ENCODE measurements at places on chromosomes 1 and 21. TPM values are rescaled to one million over a fixed set of nuclear protein-coding genes. Genes with fewer than 3 reads are reported as not detected.

The LCE2A gene
- total RNA-seq, result 1.2 TPM

The PERM1 gene
- total RNA-seq, result 0.99 TPM

GRCh38 chr1:186636786-186637185 is 43.4 kb downstream of the PTGS2 start:
- no peak for DNase-seq

GRCh38 chr1:30363031-30363430 is 360.4 kb downstream of the MATN1 start:
- DNase-seq, result no peak

GRCh38 chr1:244840219-244840794 is 4.8 kb downstream of the COX20 start:
- no peak for DNase-seq

The ANGPTL3 gene
- not detected for total RNA-seq

DNA sequence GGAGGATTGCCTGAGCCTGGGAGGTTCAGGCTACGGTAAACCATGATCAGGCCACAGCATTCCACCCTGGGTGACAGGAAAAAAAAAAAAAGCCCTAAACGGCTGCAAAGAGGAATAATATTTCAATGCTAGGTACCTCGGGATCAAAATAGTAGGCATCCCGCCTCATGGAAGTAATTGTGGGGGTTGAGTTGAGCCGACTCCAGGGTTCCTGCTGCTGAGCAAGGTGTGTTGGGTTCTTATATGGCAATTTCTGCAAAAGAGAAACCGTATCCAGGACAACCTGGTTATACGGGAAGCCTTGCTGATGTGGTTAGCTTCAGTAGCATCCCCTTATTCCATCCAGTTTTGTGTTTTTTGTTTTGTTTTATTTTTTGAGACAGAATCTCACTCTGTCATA is 6.1 kb upstream of the ELAPOR1 start:
- DNase-seq, result no peak

The GPR157 gene
- 31.4 TPM for total RNA-seq

DNA sequence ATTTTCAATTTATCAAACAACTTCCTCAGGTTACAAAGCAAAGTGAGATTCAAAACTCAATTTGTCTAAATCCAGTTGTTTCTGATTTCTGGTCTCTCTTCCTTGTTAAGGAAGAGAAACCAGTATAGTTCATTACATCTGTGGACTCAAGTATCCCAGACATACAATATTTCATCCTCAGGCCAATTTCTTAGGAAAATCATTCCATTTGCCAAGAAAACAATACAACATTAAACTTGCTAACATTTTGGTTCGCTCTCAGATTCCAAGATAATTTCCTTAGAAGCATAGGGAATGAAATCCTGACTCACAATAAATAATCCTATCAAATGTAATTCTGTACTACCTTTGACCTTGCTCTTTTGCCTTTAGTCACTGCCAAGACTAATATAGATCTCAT is 11.2 kb upstream of the TTLL7 start:
- DNase-seq, result no peak

- DNase-seq, result no peak
Measured at GRCh38 chr1:221264848-221265247, 385.6 kb downstream of the HLX start.

DNA sequence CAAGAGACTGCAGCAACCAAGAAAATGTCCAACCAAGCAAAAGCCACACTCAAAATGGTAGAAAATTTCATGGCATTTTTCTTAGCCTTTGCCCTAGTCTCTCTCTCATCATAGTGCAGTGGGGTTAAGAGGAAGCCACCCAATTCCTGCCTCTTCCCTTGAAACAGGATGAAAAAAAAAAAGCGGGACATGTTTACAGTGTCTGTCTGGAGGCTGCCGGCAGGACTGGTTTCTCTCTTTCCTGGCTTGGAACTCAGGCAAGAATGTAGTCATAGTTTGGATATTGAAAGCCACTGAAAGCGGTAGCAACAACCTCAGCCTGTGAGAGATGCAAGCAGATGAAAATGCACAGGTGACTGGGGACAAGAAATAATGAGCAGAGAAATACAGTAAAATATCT is 13.3 kb upstream of the TNFSF18 start:
- no peak for DNase-seq

GRCh38 chr1:24393892-24394291 is 19.7 kb downstream of the STPG1 start:
- DNase-seq, result no peak

The FAM72A gene
- 2.8 TPM for total RNA-seq

GRCh38 chr1:73948055-73948454 is 249.9 kb downstream of the LRRIQ3 start:
- DNase-seq, result no peak

DNA sequence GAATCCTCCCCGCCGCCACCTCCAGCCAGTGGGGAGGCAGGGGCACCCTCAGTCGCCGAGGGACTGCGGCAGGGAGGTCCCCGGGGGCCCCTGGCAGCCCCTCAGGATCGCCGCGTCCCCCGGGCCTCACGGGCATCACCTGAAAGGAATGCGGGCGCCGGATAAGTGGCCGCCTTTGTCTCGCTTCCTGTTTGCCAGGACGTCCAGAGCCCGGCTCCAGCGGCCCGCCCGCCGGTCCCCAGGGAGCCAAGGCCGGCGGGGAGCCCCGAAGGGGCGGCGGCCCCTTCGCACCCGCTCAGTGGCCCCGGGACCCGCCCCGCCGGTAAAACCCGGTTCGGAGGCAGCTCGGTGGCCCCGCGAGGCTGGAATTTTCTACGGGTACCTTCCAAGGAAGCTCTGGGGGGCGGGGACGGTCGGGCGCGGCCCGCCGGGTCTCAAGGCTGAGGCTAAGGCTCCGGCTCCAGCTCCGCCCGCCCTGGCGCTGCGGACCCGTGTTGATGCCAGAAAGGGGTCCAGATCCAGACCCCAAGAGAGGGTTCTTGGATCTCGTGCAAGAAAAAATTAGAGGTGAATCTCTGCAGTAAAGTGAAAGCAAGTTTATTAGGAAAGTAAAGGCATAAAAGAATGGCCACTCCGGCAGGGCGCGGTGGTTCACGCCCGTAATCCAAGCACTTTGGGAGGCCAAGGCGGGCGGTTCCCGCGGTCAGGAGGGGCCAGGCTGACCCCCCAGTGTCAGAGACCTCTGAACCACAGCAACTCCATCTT is 12.6 kb downstream of the TINAGL1 start:
- DNase-seq, result no peak

GRCh38 chr1:64042331-64043100 is 160.9 kb upstream of the UBE2U start:
- DNase-seq, result peak; percentile 96

DNA sequence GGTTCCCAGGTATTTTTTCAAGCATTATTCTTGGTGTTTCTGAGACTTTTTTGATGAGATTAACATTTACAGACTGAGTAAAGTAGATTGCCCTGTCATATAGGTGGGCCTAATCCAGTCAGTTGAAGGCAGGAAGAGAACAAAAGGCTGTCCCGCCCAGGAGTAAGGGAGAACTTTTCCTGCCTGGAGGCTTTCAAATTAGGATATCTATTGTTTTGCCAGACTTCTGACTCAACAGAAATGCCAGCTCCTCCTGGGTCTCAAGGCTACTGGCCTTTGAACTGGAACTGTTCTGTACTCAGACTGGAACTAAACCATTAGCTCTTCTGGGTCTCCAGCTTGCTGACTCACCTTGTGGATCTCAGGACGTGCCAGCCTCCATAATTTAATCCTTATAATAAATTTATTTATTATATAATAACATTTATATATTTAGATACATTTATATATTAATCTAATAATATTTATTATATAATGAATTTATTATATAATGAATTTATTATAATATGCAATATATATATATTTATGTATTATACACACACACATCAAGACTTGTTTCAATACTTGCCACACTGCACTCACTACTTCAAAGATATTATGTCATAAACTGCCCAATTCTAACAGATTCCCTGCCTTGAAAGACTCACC is 510.8 kb upstream of the B3GALT2 start:
- DNase-seq, result no peak

- no peak for DNase-seq
Measured at GRCh38 chr1:203521074-203521794, 27.3 kb downstream of the OPTC start.

GRCh38 chr1:247332623-247333361 is 1.1 kb upstream of the ZNF496 start:
- peak; percentile 25 for DNase-seq

The GBP7 gene
- not detected for total RNA-seq

DNA sequence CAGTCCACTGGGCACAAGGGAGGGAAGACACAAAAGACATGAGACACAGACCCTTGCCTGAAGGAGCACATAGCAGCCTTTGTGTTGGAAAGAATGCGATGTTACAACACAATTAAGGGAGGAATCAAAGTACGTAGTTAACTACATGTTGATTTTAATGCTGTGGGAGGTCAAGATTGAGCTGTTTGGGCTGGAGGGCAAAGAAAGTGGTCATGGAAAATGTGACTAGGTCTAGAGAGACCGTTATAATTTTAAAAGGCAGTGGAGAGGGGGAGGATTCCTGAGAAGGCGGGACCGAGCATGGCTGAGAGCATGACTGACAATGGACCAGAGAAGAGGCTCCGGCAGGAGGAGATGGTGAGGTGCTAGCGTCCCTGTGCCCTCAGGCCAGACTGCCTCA is 111.8 kb upstream of the ATP1A1 start:
- no peak for DNase-seq

GRCh38 chr1:61980561-61980960 is 214.1 kb upstream of the L1TD1 start:
- no peak for DNase-seq
